SHP77 treated with DMSO at 0.1 percent for 48 hours (cell line): ENCODE measurements at places on chromosomes 3 and 15.

DNA sequence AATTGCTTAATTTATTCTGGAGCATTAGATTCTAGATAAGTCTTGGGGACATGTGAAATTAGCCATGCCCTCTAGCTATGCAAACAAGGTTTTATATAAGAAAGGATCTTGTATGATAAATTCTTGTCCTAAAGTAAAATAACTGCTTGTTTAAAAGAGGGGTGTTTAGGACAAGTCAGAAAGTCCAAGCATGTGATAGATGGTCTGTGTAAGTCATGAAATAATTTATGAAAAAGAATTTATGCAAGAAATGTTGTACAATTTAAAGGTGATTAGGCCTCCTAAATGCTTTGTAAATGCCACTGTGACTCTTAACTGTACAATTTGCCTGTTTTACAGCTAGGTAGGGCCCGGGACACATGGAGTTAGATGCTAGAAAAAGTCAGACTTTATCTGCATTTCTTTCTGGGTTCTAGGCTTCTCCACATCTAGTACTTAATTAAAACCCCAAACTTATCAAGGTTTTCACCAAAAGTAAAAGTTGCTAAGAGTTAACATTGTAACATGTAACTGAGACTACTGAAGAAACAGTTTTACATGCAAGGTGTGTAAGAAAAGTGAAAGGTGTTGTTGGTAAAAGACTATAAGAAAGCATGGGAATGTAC is 13.2 kb downstream of the LINS1 start:
- no peak for DNase-seq

DNA sequence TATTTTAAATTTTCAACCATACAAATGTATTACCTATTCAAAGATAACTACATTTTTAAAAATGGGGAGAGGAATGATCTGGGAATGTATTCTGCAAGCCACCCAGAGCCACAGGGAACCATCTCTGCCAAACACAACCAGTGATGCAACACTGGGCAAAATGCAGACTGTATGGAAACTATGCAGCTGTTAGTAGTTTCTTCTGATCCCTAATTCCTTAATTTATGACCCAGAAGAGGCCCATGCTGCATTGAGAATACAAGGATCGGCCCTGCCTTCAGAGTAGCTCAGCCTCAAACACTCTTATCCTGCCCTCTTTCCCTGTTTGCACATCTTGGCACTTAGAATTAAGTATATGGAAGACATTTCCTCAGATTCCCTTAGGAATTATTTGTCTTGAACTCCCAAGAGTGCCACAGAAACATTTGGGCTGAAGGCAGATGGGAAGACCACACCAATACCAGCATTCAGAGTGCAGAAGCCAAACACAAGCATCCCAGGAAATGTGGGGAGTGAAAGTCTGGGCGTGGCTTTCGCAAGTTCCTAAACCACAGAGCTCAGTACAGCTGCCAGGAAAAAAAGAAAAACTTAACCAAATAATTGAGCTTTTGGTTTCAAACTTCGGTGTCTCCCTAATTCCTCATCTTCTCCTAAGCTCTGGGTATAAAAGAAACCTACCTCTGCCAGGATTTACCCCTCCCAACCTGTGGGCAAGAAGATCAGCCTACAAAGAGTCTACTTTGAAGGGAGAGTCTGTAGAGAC is 5.3 kb downstream of the SNUPN start:
- DNase-seq = no peak

DNA sequence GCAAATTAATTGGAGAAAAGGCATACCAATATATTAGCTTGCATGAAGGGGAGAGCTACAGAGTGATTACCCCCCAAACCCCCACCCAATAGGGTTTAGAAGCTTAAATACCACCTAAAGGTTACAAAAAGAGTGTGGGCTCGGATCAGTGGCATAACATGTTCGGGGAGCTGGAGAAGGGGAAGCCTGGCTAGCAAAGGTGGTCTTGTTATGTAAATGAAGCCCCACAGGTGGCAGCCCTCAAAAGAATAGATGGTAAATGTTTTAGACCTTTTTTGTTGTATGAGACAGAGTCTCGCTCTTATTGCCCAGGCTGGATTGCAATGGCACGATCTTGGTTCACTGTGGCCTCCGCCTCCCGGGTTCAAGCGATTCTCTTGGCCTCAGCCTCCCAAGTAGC is 10.9 kb upstream of the PXK start:
- no peak for DNase-seq

DNA sequence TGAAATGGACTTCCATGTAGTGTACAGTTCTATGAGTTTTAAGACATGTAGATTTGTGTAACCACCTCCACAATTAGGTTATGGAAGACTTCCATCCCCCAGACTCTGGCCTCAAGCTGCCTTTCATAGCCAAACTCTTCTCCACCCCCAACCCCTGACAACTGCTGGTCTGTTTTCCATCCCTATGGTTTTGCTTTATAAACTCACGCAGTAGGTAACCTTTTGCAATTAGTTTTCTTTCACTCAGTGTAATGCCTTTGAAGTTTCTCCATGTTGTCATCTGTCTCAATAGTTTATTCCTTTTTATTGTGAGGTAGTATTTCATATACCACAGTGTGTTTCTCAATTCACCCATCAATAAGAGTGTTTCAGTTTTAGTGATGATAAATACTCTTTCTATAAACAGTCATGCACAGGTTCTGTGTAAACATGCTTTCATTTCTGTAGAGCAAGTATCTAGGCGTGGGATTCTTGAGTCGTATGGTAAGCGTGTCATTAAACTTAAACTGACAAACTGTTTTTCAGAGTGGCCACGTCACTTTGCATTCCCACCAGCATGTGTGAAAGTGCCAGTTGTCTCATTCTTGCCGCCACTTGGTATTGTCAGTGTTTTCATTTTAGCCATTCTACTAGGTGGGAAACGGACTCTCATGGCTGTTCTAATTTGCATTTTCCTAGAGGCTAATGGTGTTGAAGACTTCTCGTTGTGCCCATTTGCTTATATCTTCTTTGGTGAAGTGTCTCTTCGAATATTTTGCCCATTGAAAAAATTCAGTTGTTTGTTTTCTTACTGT is 47.3 kb upstream of the ALDH1A3 start:
- no peak for DNase-seq

DNA sequence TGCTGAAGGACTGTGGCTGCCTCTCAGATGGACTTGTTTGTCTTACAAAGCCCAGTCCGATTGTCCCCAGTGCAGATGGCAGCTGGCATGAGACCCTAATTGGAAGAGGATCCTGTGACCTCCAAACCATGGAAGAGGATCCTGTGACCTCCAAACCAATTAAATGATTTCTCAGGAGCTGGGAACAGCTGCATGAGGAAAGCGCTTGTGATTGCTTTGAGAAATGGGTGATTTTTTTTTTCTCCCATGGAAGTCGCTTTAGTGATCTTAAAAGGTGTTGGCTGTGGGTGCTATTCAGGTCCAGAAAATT is 68.4 kb upstream of the LARS2 start:
- DNase-seq = no peak

DNA sequence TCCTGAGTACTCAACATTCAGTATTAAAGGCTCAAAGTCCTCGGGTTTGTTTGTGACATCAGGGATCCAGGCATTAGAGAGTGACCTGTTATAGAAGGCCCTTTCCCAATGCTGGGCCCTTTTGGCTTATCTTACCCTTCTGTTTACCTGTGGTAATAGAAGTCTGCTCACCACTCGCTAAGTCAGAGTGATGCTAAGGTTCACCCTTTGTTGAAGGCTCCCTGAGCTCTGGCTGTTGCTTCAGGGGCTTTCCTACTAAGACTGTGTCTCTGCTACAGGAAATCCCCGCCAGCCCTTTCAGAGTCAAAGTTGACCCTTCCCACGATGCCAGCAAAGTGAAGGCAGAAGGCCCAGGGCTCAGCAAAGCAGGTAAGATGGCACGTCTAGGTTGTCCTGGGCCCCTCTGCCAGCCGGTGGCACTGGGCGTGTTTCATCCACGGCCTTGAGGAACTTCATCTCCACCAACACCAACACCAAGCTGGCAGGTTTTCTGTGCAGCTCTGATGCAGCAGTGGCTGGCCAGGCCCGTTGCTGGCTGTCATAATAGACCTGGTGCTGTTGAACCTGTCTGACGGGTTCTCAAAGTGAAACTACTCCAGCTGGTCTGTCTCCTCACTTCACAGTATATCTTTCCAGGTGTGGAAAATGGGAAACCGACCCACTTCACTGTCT is 99.1 kb downstream of the DNASE1L3 start:
- DNase-seq = no peak

DNA sequence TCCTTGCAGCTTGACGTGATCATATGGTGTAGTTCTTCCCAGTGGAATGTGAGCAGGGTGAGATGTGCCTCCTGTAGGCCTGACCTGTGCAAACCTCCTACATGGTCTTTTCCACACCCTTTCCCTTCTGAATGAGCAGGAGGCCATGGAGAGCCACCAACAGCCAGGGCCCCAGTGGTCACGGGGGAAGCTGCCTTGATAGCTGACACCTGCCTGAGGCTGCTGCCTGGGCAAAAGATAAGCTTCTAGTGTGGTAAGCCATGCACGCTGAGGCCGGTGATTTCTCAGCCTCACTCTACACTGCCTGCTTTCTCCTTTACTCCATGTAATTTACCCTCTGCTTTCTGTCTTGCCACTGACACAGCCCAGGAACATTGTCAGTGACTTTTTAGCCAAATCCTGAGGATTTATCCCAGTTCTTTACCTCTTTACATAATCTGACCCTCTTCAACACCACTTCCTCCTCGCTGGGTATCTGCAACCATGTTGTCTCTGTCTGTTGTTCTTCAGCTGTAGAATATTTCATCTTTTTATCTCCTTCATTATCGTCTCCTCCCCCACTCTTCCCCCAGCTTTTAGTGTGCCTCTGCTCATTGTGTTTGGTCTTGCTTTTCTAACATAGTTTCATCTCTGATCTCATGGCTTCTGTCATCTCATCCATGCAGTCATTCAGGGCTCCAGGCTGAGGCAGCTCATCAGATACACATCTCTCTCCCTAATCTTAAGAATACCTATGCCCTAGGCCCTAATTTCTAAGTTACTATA is 11.2 kb upstream of the KBTBD12 start:
- DNase-seq = no peak

DNA sequence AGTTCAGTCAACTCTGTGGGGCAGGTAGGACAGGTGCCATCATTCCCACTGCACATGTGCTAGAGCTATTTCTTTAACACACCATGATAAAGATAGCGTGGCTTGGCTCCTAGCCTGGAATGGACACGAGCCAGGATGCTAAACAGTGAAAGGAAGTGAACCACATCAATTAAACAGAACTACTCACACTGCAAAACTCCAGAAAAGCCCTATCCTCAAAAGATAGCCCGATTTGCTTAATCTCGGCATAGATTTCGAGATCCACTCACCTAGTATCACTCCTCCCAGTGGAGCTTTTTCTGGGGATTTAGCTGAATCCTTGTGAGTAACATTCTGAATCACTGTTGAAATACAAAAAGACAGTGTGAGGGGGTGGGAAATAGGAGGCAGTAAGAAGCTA is 118.0 kb downstream of the ABI3BP start:
- no peak for DNase-seq

DNA sequence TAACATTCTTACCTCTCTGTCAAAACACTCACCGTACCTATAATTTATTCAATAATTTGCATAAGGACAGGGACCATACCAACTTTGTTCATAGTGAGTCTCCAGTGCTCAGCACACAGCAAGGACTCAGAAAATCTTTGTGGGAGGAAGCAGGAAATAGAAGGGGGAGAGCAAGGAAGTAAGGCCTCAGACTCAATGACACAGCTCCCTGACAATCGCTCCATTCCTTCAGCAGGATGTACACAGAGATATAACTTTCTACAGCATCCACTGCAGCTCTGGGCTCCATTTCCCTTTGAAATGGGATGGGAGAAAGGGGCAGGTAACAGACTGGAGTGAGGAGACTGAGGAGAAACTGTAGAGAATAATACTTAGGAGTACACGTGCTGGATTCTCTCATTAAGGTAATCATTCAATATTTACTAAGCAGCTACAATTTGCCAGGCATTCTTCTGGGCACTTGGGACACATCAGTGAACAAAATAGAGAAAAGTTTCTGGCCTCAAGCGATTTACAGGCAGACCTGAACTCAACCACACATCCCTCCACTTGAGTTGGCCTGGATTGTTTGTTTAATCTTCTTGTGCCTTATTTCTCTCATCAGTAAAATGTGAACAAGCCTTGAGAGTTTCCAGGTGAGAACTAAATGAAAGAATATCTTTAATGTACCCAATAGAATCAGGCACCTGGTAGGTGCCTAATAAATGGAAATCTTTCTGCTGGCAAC is 330.3 kb upstream of the THBS1 start:
- DNase-seq = no peak

- no peak for DNase-seq
Observed at GRCh38 chr3:58537412-58538301, 667 bp upstream of the ACOX2 start.

GRCh38 chr3:4595710-4596113 is 102.6 kb downstream of the ITPR1 start:
- no peak for DNase-seq

DNA sequence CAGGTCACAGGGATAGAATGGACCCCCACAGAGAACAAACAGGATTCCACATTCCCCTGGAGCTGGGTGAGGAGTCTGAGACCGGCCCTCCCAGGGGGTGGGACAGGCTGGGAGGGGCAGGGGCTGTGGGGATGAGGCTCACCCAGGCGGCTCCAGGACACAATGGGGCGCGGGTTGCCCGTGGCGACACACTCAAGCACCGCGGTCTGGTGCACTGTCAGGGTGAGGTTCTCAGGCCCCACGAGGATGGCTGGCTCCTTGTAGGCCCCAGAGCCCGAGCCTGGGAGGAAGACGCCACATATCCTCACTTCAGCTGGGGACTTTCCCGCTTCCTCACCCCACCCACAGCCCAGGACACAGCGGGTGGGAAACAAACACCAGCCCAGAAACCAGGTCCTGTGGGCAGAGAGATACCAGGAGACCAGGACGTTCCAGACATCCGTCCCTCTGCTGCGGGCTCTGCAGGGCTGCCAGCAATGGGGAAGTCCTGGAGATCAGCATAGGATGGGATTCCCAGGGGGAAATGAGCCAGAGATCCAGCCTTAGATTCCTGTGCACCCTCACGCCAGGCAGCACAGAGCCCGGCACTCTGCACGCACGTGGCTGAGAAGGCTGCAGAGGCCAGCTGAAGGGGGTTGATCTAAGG is 30.2 kb downstream of the RNU5B-1 start:
- DNase-seq = no peak

DNA sequence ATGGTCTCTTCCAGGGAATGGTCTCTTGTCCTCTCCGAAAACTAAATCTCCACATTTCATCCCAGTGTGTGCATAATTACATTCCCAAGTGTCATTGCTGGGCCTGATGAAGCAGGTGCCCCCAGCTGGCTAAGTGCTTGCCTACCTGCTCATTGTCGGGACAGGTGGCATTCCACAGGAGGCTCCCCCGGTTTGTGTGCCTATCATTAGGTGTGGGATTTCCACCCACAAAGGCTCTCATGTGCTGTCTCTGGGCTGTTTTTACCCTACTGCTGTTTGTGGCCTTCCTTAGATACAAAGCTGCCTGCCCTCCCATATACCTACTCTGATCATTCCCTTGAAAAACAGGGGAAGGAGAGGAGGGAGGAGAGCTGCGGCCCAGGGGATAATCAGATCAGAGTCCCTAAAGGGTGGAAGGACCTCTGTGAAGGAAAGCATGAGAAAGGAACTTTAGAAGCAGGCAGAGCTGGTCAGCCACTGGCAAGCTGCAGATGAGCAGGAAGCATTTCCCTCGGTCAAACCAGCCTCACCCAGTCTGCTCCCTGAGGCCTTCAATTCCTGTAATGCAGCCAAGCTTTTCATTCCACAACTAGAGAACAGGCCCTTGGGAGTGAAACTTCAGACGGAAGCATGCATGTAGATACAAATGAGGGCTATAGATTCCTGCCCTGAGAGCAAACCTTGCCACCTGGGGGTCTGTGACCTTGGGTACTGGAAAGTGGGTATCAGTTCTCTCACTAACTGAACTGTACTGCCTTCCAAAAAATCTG is 60.7 kb upstream of the HEG1 start:
- DNase-seq = no peak

GRCh38 chr15:31004220-31004733 is 12.8 kb upstream of the MTMR10 start:
- DNase-seq = no peak
